ENCODE measurements at places on chromosomes 2 and 18.

DNA sequence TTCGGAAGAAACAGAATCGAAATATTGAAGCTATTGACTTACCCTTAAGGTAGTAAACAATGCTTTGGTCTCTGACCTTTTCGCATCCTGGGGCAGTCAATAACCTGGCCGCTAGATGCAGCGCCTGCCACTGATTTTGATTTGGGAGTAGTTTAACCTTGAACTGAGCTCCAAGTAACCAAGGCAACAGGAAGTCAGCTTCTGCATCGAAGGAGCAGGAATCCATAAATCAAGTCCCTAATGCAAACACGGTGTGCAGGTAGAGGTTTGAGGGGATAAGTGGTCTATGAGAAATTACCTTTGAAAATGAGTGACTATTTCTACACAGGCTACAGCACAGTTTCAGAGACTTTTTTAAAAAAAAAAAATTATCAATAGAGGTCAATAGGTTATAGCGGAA lies 353.5 kb downstream of the SETBP1 start:
- no peak for DNase-seq

DNA sequence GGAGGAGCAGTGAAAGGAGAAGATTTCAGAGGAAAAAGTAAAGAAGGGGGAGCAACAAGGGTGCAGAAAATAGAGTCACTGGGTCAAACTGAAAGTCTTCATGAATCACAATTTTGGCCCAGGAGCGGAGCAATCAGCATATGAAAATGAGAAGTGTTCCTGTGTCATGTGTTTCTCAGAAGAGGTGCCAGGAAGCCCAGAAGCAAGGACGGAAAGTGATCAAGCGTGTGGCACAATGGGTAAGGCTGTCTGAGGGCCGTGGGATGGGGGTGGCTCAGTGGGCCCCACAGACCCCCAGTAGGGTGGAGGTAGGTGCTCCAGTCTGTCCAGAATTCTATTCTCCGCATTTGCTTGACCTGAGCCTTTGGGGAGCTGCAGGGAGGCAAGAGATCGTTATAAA lies 44.2 kb downstream of the SP140 start:
- no peak for DNase-seq

GRCh38 chr18:45376193-45376592 lies 239.1 kb upstream of the SLC14A2 start:
- no peak for DNase-seq

- no peak for DNase-seq
These were observed 221.0 kb downstream of the CDH20 start for GRCh38 chr18:61554117-61554776.

DNA sequence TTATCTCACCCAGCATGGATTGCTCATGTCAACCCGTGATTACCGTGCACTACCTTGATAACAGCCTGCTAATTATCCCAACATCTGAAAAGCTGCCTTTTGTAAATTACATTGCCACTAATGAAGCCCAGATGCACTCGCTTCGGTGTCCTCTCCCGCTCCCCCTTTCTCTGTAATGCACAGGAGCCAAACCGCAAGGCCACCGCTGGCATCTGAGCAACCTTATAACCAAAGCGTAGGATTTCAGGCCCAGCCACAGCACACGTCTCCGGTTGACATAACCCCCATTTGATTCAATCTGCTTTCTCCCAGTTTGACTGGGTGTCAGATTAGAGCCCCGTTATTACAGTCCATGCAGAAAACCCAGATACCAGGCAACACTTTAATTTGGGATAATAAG lies 341.2 kb downstream of the ALK start:
- no peak for DNase-seq

- no peak for DNase-seq
These were observed 35.4 kb downstream of the STAT4 start for GRCh38 chr2:191115391-191115790.

DNA sequence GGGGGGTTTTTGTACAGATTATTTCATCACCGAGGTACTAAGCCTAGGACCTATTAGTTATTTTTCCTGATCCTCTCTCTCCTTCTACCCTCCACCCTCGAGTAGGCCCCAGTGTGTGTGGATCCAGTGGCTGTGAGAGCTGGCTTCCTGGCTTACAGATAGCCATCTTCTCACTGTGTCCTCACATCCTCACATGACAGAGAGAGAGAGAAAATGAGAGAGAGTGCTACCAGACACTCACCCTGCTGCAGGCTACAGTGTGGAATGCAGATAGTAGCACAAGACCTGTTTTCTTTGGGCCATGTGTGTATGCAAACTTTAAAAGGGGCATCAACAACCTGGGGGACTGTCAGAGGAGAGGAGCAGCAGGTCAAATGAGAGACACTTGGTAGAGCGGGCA lies 9.5 kb downstream of the KCNK3 start:
- DNase-seq = no peak

GRCh38 chr2:180385601-180386201 lies 378.6 kb upstream of the CWC22 start:
- DNase-seq = peak; percentile 51

DNA sequence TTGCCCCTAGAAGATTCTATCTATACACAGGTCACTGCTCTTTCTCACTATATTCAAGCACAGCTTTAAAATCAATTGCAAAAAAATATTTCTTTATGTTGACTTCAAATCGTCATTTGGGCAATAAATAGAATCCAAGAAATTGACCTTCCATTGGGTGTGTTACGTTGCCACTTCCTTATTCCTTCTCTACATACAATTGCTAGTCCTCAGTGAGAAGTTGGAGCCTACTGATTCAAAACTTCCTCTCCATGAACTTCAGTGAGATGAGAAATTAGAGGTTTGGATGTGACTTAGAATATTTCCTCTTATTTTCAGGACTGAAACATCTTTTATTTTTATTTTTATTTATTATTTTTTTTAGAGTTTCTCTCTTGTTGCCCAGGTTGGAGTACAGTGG lies 40.3 kb downstream of the PMAIP1 start:
- no peak for DNase-seq
